ENCODE measurements at places on chromosomes 12 and 14. TPM values are rescaled to one million over a fixed set of nuclear protein-coding genes. Genes with fewer than 3 reads are reported as not detected.

- DNase-seq: no peak
Measured at GRCh38 chr14:97458661-97459579, 661.7 kb downstream of the VRK1 start.

GRCh38 chr14:91714805-91715204, 17.1 kb downstream of the CATSPERB start:
- no peak for DNase-seq

DAO gene
- not detected for total RNA-seq

GRCh38 chr12:95611676-95612309, 60.5 kb upstream of the USP44 start:
- no peak for DNase-seq

OTX2 gene
- total RNA-seq: not detected

COX8C gene
- total RNA-seq: not detected

SLC25A47 gene
- not detected for total RNA-seq

DNA sequence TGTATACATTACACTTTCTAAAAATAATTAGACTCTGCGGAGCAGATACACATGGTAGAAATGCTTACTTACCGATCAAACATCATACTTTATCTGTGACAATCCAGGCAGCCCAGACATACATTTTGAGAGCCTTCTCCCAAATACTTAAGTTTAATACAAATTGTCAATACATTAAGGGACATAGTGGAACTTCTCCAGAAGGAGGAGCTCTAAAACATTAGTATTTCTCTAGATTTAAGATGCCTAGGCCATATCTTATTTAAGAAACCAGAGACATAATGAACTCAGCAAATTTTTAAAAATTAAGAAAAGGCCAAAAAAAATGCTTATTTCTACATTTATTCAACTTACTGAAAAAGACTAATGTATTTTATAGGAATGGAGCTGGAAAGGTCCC, 16.1 kb downstream of the ACSM4 start:
- DNase-seq: no peak

GRCh38 chr12:15590180-15590826, 198.9 kb downstream of the EPS8 start:
- DNase-seq: peak; percentile 70

DNA sequence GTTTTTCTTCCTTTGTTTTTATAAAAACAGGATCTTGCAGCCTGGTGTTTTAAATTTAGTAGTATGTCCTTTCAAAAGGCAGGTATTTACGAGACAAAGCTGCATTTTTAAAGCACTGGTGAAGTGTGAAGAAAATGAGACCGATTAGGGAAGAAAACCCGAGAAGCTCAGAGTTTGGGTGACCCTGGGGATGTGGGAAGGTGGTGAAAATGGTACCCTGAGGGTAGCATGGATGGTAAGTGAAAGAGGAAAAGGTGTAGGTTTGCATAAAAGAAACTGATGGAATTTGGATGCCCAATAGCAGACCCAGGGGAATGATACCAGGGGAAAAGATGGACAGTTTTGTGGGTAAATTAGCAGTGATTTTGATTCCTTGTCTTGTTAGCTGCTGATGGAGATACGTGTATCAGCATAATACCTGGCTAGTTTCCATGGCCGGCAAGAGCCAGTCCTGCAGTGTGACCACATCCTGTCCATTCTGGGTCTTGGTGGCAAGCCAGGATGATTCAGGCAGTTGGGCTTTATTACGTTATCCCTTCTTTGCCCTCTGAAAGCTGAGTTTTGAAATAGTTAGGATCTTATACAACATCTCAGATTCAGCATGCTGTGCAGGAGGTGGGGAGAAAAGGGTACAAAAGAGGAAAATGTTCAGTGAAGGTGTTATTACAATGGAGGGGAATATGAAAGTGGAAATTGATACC, 8.9 kb downstream of the BICD1 start:
- DNase-seq: no peak

DNA sequence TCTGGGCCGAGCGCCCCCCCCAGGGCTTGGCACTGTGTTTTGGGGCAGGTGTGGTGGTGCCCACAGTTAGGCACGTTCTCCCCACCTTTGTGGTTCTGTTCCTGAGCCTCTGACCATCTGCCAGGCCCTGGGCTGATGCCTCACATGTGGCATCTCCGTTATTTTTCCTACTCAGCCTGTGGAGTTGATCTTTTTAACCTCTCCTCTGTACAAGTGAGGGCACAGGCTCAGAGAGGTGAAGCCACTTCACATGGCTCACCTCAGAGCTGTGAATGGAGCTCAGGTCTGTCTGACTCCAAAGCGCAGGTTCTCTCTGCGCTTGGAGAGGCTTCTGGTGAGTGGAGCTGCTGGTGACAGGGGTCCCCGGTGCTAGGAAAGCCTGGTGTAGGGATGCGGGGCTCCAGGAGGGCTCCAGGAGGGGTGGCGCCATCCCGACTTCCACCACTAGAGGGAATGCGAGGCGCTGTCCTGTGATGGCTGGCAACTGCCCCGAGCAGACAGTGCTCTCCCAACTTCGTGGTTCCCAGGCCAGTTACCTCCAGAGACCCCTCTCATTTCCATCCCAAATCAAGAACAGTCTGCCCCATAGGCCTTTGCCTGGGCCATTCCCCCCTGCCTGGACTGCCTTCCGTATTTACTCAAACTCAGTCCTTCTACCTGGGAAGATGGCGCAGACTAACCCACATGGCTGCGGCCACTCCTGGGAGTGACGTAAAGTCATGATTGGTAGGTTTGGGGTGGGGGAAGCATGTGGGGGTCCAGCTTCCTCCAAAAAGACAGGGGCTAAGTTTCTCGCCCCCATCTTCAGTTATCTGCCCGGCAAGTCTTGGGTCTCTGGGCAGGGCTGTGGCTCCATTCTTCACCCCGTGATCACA, 9.9 kb downstream of the BCL7A start:
- DNase-seq: no peak

DNA sequence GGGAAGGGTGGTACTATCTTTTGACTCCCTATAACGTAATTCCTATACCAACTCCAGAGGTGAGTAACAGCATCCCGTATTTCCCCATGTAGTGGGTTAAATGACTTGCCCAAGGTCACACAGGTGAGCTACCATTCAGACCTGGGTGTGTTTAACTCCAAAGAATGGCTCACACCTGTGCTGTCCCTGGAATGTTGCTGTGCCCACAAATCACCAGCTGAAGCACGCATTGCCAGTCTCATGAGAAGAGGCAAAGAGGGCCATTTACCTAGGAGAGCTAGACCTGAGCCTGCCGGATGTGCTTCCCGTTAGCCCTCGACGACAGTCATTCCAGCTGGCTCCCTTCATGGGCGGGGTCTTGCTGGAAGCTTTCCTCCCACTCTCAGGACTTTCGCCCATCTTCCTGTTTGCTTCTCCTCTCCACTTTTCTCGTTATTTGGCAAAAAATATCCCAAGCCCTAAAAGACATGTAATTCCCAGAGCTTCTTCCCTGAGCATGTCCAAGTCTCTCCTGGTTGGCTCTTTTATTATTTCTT, 106.6 kb upstream of the VASH1 start:
- DNase-seq: no peak

FAM222A gene
- 1.2 TPM for total RNA-seq

RDH5 gene
- 8.1 TPM for total RNA-seq

RPAP3 gene
- total RNA-seq: 29.4 TPM

HCAR2 gene
- total RNA-seq: 3.8 TPM

GRCh38 chr14:90500665-90501370, 104.0 kb downstream of the CALM1 start:
- no peak for DNase-seq

- DNase-seq: no peak
Measured at GRCh38 chr14:68970038-68970612, 9.0 kb downstream of the ACTN1 start.
